ENCODE measurements at places on chromosomes 2 and 18.

GRCh38 chr18:41758534-41758933 is 196.5 kb upstream of the PIK3C3 start:
- no peak for DNase-seq

DNA sequence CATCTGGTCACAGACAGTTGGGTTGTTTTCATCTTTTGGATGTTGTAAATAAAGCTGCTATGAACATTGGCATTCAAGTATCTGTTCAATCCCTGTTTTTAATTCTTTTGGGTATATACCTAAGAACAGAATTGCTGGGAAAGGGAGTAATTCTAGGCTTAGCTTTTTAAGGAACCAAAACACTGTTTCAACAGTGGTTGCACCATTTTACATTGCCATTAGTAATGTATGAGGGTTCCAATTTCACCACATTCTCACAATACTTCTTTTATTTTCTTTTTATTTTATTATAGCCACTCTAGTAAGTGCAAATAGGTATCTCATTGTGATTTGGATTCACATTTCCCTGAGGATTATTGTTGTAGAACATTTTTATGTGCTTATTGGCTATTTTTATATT is 108.9 kb upstream of the GLS start:
- DNase-seq, result no peak

- no peak for DNase-seq
Observed at GRCh38 chr2:143692162-143692561, 562.9 kb downstream of the ARHGAP15 start.

- DNase-seq, result no peak
Observed at GRCh38 chr2:142742371-142743214, 134.9 kb upstream of the KYNU start.

GRCh38 chr2:130316596-130316995 is 26.1 kb upstream of the IMP4 start:
- no peak for DNase-seq

DNA sequence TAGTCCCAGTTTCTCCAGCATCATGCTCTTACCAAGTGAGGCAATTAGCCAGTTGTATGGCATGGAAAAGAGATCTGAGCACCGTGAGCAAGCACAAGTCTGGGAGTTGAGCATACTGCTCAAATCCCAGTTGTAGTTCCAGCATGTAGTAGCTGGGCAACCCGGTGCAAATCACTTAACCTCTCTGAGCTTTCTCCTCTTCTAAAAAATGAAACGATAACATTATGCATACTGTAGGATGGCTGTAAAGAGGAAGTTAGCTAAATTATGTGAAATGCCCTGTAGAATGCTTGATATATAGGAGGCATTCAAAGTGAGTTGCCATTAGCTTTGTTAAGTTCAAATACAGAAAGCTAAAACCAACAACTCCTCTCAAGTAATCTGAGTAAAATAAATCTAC is 164.0 kb upstream of the ZEB2 start:
- no peak for DNase-seq

GRCh38 chr2:74812787-74813590 is 20.9 kb upstream of the HK2 start:
- DNase-seq, result no peak

DNA sequence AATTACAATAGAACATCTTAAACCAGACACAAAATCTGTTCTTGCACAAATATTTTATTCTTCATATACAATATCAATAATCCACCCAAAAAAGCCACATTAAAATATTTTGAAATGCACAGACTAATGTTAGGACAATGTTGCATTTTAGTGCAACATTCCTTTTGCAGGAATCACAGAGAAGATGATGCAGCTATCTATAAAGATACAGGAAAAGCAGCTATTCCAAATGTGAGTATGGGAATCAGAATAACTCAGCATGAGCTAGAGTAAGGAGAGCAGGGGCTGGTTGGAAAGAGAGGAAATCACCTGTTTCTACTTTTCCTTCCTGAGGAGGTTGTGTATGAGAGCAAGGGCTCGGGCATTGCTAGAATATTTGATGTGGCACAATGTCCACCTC is 4.8 kb downstream of the C2orf66 start:
- no peak for DNase-seq

DNA sequence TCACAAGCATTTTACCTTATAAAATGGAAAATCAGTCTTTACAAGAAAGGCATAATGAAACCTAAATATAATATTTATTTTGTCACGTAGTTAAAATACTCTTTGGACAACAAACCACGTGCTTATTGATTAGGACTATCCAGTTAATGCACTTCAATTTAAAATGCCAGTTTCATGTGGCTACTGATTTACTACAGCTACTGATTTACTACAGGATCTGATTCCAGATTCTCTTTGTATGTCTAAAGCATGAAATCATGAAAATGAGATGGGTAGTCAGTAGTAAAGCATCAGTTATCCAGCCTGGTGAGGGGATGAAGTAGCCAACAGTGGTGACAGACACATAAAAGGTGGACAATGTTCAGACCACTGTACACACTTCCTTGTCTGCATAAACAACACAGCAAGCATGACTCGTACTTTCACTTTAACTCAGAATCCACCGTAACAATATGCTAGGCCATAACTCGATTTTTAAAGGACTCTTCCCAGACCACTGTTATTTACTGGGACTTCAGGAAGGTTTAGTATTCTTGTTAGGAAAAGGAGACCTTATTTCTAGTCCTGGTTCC is 24.9 kb downstream of the ACAA2 start:
- DNase-seq, result no peak

DNA sequence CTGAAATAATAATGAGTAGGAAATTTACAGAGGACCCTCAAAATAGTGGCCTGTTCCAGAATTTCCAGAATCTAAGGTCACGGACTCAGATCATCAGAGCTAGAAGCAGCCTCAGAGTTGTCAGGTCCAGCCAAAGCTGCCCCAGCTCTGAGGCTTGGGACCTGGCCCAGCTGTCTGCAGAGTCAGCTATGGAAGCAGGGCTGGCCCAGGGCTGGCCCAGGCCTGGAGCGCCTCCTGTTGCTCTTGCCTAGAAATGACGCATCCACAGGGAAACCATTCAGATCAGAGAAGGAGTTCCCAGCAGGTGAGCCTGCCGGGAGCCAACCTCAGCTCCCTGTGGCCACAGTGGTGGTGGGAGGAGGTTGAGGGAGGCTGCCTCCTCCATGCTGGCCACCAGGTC is 106.7 kb upstream of the ARL4C start:
- no peak for DNase-seq

DNA sequence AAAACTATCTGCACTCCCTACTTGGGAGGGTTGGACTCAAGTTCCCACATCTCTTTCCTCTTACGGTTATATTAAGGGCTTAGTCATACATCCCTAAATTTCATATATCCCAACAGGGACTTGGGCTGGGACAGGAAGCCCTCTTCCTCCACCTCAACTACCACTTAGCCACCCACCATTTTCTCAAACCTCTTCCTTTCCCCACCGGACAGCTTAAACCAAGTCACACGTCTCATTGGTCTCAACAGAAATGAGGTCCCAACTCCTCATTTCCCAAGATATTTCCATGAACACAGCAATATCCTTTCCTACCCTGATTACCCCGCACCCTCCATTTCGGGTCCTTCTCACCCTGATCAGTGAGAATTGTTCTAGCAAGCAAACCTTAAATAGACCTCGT is 736 bp downstream of the ZSCAN30 start:
- DNase-seq, result no peak

- no peak for DNase-seq
Observed at GRCh38 chr2:53861824-53862223, 2.1 kb upstream of the GPR75 start.

DNA sequence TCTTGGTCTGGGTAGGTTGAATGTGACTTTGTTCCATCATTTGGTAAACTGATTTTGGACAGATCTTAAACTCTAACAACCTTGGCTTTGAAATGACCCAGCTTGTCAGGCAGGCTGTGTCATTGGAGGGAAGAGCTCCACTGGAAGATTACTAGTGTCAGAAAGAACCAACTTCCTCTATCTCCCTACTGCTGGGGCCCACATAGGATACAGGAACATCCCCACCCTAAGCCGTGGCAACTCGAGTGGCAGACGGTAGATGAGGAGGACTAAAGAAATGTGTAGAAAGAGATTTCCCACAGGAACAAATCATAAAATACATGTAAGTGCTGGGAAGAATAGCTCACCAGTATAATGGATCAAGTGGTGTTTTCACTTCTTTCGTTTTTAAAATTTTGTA is 4.3 kb upstream of the G6PC2 start:
- no peak for DNase-seq

DNA sequence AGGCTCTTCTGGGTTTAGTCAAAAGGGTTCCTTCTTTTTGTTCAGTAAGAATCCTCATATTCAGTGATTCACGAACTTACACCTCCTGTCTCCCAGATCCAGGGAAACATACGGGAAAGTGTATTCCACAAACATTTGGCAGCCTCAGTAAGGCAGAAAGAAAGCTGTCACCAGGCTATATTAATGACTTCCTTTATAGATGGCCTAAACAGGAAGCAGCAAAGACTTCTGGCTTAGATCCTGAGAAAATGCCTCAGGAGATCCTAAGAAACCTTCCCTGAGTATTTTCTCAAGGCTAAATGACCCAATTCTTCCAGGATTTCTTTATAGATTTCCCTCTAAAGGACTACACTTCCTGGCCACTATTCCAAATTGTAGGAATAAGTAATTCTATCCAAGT is 1995.5 kb upstream of the CELF4 start:
- DNase-seq, result no peak

- no peak for DNase-seq
Observed at GRCh38 chr2:96143848-96144480, 1.3 kb downstream of the DUSP2 start.

DNA sequence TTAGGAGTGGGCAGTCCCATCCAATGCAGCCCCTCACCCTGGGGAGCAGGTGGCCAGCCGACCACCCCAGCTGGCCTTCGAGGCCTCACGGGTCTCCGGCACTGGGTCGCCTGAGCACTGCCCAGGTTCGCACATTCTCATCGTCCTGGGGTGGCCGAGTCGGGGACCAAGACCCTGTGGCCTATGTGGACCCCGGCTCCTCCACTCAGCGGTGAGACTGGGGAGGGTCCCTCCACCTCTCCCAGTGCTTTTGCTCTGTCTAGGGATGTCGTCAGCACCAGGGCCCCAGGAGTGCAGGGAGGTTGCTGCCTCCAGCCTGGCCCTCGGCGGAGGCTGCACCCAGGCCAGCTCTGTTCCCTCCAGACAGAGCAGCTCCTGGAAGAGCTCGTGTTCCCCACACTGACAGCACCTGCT is 89.6 kb downstream of the TPO start:
- no peak for DNase-seq

DNA sequence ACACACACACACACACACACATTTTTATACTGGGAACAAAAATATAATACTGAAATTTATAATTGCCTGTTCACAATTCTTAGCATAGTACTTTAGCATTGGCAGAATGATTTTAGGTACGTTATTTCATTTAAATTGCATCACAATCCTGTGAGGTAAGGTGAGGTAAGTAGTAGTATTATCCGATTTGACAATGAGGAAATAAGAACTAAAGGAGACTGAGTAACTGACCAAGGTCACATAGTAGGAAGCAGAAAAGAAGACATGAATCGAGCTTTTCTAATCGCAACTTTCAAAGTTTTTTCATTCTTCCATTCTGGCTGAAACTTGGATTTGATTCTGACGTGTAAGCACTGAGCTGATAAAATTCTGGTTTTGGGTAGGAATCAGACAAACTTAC is 351.2 kb downstream of the KIAA1328 start:
- no peak for DNase-seq

DNA sequence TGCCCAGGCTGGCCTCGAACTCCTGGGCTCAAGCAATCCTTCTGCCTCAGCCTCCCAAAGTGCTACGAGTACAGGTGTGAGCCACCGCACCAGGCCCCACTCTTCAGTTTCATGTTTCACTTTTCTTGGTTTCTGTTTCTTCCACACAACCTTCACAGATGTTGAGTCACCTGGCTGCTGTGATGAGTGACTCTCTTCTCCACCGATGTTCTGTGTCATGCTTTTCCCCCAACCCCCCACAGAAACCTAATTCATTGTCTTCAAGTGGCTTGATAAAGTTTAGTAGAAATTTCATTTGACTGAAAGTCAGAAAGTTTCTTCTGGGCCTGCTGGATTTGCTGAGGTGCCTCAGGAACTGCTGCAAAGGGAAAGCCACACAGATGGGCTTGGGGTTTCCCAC is 78.5 kb downstream of the SPHKAP start:
- no peak for DNase-seq

GRCh38 chr2:181566334-181567032 is 90.4 kb downstream of the CERKL start:
- no peak for DNase-seq

- DNase-seq, result no peak
Observed at GRCh38 chr18:63070767-63071502, 248.6 kb downstream of the BCL2 start.

- DNase-seq, result no peak
Observed at GRCh38 chr2:197985029-197985638, 180.7 kb downstream of the PLCL1 start.

- no peak for DNase-seq
Observed at GRCh38 chr2:125424266-125424785, 1231.6 kb upstream of the GYPC start.

GRCh38 chr2:168432100-168432499 is 24.0 kb upstream of the CERS6 start:
- DNase-seq, result no peak

DNA sequence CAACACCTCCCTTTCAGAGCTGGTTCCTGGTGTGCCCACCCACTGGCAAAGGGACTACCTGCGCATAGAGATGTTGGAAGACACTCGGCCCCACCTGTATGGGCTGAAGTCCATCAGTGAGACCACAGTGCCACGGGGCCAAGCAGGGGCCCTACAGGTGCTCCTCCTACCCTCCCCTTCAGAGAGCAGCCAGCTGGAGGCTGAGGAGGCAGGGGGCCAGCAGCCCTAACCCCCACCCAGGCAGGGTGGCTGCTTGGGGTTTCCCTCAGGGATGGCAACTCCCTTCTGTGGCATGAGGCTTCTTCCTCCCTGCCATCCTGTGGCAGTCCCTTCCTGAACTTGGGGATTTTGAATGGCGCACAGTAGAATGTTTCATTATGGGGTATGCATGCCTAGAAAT is 125.3 kb downstream of the NCK2 start:
- no peak for DNase-seq

- DNase-seq, result peak; percentile 22
Observed at GRCh38 chr2:207042841-207043240, 103.5 kb downstream of the CPO start.

DNA sequence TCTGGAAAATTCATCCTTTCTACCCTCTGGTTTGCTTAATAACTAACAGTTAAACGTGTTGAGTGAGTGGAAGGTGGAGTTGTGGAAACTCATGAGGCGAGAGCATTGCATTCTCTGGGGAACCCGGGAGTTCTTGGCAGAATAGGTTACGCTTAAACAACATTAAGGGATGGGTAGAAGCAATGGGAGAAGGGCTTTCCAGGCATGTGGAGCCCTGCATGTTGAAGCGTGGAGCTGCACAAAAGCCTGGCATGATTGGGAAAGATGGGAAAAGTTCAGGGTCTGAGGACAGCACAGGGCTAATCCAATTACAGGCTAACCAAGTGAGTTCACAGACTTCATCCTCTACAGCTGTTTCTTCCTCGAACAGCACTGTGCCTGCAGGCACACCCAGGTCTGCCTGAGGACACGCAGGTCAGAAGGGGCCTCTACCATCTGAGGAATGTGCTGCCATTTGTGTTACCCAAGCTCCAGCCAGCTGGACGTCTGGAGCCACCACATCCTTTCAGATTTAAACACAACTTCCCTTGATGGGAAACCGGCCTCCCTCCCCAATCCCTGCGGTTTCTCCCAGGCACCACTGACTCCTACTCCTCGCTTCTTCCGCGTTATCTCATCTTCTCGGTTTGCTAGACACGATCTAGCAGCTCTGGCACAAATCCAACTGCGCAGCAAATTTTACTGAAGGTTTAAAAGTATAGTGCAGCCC is 164.2 kb downstream of the ANTXR1 start:
- DNase-seq, result no peak
